Mesangial cell (primary cell): ENCODE measurements at places on chromosomes 1 and 21. TPM values are rescaled to one million over a fixed set of nuclear protein-coding genes. Genes with fewer than 3 reads are reported as not detected.

The KDM5B gene
- 26.7 and 51.0 TPM in 2 replicates for total RNA-seq

The IFI44 gene
- 0.49 and 1.3 TPM in 2 replicates for total RNA-seq

The SLC2A1 gene
- 255 and 274 TPM in 2 replicates for total RNA-seq

The TSTD1 gene
- 43.5 and 103 TPM in 2 replicates for total RNA-seq

The SYT11 gene
- 12.7 and 21.8 TPM in 2 replicates for total RNA-seq

The CTSE gene
- total RNA-seq, result 0.13 TPM in 1 of 2 replicates, not detected in the other

The FMN2 gene
- total RNA-seq, result 3.3 and 3.8 TPM in 2 replicates

The ETNK2 gene
- 9.8 and 19.3 TPM in 2 replicates for total RNA-seq

The UTS2 gene
- total RNA-seq, result not detected in 2 replicates

The KPRP gene
- not detected in 2 replicates for total RNA-seq

The MAP10 gene
- 2.3 and 2.6 TPM in 2 replicates for total RNA-seq

The ETV3L gene
- total RNA-seq, result not detected in 2 replicates

The WNT3A gene
- total RNA-seq, result not detected in 2 replicates

The CSTB gene
- total RNA-seq, result 8.5 and 24.5 TPM in 2 replicates

The AKIRIN1 gene
- total RNA-seq, result 37.2 and 46.3 TPM in 2 replicates

The TNNI3K gene
- under 0.01 and 1.1 TPM in 2 replicates for total RNA-seq

The NOS1AP gene
- total RNA-seq, result 0.38 and 0.81 TPM in 2 replicates

The SLC44A5 gene
- total RNA-seq, result 0.49 and 2.5 TPM in 2 replicates

The HPCAL4 gene
- total RNA-seq, result not detected in 2 replicates

The HECTD3 gene
- total RNA-seq, result 34.4 and 37.3 TPM in 2 replicates

The OR2W3 gene
- 1.1 and 4.2 TPM in 2 replicates for total RNA-seq

The CHRNB2 gene
- total RNA-seq, result 0.25 TPM in 1 of 2 replicates, not detected in the other

The CAMK2N1 gene
- 6.4 and 14.1 TPM in 2 replicates for total RNA-seq

The FALEC gene
- total RNA-seq, result 0.49 TPM in 1 of 2 replicates, not detected in the other

The AVPR1B gene
- 0.13 TPM in 1 of 2 replicates, not detected in the other for total RNA-seq

The FLG2 gene
- not detected in 2 replicates for total RNA-seq

The RGS8 gene
- total RNA-seq, result not detected in 2 replicates

The ITLN2 gene
- not detected in 2 replicates for total RNA-seq

The FOXJ3 gene
- 14.2 and 16.6 TPM in 2 replicates for total RNA-seq

The IGSF5 gene
- 0.33 and 0.89 TPM in 2 replicates for total RNA-seq

The SPRR2B gene
- not detected in 2 replicates for total RNA-seq

The ALX3 gene
- not detected in 2 replicates for total RNA-seq

The CHI3L1 gene
- total RNA-seq, result 0.65 and 14.7 TPM in 2 replicates

The TRIM62 gene
- total RNA-seq, result 7.3 and 21.9 TPM in 2 replicates

The LDLRAD2 gene
- under 0.01 and 0.13 TPM in 2 replicates for total RNA-seq

The LY9 gene
- total RNA-seq, result not detected in 2 replicates

The SYNC gene
- total RNA-seq, result 13.5 and 19.3 TPM in 2 replicates

The C1orf52 gene
- 16.2 and 16.3 TPM in 2 replicates for total RNA-seq

The SPATA21 gene
- not detected in 2 replicates for total RNA-seq

The PROX1 gene
- total RNA-seq, result under 0.01 and 0.51 TPM in 2 replicates

The GUCA2B gene
- total RNA-seq, result not detected in 2 replicates

The PRRX1 gene
- total RNA-seq, result 2.2 and 7.0 TPM in 2 replicates

The HES5 gene
- total RNA-seq, result not detected in 2 replicates

The FAAH gene
- 3.1 and 10.8 TPM in 2 replicates for total RNA-seq

The KRTAP12-2 gene
- total RNA-seq, result not detected in 2 replicates

The C1orf167 gene
- not detected in 2 replicates for total RNA-seq
